ENCODE measurements at places on chromosomes 2 and 18.

DNA sequence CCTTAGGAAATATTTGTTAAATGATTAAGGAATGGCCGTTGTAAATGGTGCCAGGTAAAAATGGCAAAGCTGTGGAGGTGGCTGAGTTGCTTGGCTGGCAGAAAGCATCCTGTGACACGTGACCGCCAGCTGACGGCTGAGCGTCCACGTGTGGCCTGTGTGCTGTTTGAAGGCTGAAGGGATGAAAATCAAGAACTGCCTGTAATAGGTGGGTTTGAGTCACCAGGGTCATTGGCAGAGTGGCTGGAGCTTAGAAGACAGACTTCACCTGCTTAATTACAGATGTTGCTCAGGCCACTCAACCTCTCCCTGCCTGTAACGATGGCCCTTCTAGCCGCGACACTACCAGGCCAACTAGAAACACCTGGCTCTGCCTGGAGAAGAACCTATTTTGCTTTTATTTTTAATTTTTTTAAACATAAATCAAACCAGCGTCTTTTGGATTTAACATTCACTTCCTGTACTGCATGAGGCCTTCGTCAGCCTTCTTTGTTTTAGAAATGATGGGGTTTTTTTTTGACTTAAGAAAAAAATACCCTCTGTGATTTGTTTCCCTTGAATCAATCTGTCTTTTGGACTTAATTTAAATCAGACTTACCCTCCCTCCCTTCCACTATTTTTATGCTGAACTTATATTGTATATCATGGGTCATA is 206.5 kb downstream of the PRKCE start:
- no peak for DNase-seq

GRCh38 chr2:84858123-84858522 is 22.8 kb downstream of the TRABD2A start:
- DNase-seq, result no peak

DNA sequence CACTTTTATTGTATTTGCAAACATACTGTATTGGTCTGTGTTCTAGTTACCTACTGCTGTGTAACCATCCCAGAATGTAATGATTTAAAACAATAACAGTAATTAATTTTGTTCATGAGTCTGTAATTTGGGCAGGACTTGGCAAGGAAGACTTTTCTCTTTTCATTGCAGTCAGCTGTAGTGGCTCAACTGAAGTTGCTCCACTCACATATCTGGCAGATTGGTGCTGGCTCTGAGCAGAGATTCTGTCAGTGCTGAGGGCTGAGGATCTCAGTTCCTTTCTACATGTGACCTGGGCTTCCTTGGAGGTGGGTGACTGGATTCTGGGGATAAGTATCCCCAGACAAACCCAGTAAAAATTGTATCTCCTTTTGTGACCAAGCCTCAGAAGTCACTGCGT is 26.6 kb downstream of the PTPN4 start:
- DNase-seq, result no peak

DNA sequence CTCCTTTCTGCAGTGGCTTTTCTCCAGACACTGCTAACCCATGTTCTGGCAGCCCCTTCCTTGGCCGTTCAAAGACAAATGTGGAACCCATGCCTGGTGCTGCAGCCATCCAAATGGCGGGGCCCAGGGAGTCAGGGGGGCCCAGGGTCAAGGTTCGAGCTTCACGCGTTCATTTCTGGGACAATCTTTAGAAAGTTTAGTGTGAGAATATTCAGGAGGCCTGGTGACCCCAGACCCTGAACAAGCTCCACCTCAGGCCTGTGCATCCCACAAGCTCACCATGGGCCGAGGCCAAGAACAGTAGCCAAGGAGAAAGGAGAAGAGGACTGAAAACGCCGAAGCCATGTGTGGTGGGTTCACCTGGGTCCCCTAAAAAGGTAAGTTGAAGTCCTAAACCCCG is 54.4 kb downstream of the ANKMY1 start:
- DNase-seq, result no peak

- DNase-seq, result no peak
These were observed 896 bp upstream of the AFF3 start for GRCh38 chr2:100143286-100143685.

DNA sequence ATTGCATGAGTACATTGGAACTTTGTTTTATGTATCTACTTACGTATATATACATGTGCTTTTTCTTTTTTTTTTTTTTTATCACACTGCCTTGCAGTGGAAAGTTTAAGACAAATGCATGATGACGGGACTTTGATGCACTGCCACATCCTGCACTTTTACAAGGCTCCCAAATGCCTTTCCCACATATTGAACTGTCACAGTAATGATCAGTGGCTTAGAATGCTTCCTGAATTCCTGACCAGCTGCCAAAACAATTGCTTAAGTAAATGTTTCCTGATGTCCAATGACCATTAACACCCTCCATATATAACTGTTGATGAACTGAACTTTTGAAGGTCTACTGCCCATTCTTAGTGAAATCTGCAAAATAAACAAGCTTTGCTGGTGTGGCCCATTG is 60.2 kb downstream of the LYPD6B start:
- no peak for DNase-seq

- DNase-seq, result peak; percentile 74
These were observed 540 bp upstream of the RAB10 start for GRCh38 chr2:26033270-26033817.

- DNase-seq, result no peak
These were observed 740.4 kb upstream of the CELF4 start for GRCh38 chr18:38305961-38306360.

DNA sequence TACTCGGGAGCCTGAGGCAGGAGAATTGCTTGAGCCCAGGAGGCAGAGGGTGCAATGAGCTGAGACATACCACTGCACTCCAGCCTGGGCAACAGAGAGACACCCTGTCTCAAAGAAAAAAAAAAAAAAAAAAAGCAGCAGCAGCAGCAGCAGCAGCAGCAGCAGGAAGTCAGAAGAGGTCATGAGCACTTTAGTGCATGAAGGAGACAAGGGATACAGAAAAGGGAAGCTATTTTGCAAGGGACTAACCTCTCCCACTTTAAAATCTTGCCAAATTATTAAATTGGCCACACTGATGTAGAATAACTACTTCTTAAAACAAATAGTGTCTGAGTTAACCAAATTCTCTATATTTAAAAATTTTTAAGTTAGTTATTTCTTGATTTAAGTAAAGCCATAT is 113.4 kb upstream of the PDE1A start:
- no peak for DNase-seq

DNA sequence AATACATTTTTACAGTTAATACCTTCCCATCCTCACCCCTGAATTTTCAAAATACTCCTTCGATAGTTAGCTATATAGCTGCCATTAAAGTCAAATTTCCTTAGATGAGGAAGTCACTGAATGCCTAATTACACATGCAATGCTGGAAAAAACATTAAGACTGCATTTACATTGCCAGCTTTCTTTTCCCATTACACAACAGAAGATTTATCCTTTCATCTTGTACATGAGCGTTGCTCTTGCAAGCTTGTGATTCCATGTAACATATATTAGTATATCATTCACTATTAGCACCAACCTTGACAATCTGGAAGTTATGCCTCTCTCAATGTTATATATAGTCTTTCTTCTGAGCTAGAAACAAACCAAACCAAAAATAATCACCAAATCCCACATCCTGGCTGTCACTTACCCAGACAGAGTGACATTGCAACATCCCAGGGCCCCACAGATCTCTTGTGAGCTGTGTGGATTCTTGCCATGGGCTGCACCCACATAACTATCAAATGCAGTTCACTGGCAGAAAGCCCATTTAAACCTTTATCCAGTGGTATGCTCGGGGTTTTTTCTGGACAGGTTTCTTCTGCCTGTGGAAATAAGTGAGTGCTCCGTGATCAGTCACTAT is 79.2 kb upstream of the PAPOLG start:
- no peak for DNase-seq

DNA sequence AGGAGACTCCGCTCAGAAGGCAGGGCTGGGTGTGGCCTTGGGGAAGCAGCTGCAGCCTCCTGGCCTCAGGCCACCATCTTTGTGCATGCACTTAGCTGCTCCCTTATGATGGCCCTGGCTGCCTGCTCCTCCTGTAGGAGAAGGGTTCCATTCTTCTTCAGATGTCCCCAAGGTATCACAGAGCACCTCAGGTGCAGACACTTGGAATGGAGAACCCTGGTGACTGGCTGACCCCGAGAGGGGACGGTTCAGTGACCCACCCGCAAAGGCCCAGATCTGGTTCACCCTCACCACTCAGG is 9.6 kb downstream of the GPAT2 start:
- DNase-seq, result no peak

- no peak for DNase-seq
These were observed 410.9 kb upstream of the TCF4 start for GRCh38 chr18:55998801-55999385.

DNA sequence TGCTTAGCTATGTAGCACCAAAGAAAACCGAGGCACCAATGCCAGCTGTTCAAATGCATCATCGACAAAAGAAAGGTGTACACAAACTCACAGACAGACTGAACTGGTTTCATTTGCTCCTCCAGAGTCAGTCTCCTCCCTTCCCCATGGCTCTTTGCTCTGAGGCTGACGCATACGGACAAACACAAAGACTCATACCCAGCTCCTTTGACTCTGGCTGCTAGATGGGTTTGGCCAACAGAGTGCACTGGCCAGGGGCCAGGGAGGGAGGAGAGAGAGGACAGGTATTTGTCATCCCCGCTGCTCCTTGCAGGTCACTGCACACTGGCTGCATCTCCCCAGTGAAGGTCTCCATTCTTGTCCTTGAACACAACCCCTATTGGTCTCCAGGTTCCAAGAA is 40.7 kb downstream of the DNER start:
- no peak for DNase-seq

- no peak for DNase-seq
These were observed 14.9 kb downstream of the ATAD2B start for GRCh38 chr2:23912054-23912453.

- DNase-seq, result no peak
These were observed 692.6 kb downstream of the LRRTM4 start for GRCh38 chr2:76829374-76830234.

GRCh38 chr2:132662732-132663131 is 7.3 kb downstream of the LYPD1 start:
- no peak for DNase-seq

GRCh38 chr2:218368621-218369153 is 12.0 kb downstream of the CATIP start:
- no peak for DNase-seq

- no peak for DNase-seq
These were observed 43.7 kb downstream of the MEX3C start for GRCh38 chr18:51153659-51154371.

- no peak for DNase-seq
These were observed 806.4 kb downstream of the TRIB2 start for GRCh38 chr2:13522917-13523821.

GRCh38 chr18:6994056-6994770 is 123.4 kb downstream of the LAMA1 start:
- no peak for DNase-seq

GRCh38 chr2:150208689-150209088 is 278.8 kb downstream of the RND3 start:
- DNase-seq, result no peak

DNA sequence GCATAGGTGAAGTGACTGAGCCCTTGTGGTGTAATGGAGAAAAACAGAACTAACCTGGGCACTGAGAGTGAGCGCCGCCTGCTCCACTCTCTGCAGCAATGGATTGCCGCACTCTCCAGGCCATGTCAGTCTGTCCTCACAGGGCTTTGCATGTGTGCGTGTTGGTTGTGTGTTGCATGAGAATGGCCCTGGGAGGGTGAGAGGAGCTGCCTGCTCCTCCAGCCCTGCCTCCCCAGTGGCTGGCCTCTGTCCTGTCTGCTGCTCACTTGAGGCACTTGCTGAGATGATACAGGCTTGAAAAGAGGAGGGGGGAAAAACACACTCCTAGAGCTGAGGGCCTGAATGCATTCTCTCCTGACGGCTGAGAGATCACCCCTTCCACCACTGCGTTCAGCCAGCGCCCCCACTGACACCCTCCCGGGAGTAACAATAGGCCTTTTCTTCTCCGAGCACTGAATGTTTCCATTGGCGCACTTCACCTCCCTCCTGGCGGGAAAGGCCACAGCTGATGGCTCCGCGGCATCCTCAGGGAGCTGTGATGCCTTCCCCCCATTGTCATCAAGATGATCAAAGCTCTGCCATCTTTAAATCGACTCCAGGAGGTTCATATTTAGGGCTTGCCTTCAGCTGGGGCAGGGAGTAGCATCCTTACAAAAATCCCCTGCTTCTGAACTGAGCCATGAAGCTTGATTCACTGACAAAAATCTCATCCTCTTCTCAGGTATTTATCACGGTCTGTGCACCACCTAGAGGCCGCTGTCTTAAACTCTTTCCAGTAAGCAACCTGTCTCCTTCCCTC is 49.9 kb upstream of the DAPL1 start:
- DNase-seq, result no peak

- no peak for DNase-seq
These were observed 1.3 kb downstream of the IGFBP2 start for GRCh38 chr2:216634370-216635148.

- DNase-seq, result peak; percentile 40
These were observed 57.6 kb downstream of the SLC4A3 start for GRCh38 chr2:219684721-219685689.

- DNase-seq, result no peak
These were observed 31.5 kb downstream of the CABYR start for GRCh38 chr18:24170360-24170759.

DNA sequence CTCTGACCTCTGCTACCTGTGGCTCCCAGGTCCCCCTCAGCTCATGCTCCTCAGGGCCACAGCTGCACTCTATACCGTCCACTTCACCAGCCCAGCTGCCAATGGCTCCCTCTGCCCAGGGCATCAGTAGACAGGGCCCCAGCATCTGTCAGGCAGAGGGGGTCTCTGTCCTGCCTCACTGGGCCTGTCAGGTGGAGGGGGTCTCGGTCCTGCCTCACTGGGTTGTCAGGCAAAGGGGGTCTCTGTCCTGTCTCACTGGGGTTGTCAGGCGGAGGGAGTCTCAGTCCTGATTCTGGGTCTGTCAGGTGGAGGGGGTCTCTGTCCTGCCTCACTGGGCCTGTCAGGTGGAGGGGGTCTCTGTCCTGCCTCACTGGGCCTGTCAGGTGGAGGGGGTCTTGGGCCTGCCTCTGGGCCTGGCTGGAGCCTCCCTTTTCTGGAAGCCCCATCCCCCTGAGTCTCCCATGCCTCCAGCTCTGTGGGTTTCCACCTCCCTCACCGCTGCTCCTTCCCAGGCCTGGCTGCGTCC is 19.9 kb downstream of the SNORC start:
- DNase-seq, result no peak

- DNase-seq, result no peak
These were observed 72.5 kb upstream of the APCDD1 start for GRCh38 chr18:10381951-10382350.
